Right cardiac atrium (tissue), 5 donors: ENCODE measurements at places on chromosomes 12 and 14. TPM values are rescaled to one million over a fixed set of nuclear protein-coding genes. Genes with fewer than 3 reads are reported as not detected.
A peak's percentile ranks its signal among the peaks of the same experiment; 100 is the strongest.

GRCh38 chr12:112518365-112518735, 99.6 kb downstream of the PTPN11 start:
- DNase-seq = no peak

DNA sequence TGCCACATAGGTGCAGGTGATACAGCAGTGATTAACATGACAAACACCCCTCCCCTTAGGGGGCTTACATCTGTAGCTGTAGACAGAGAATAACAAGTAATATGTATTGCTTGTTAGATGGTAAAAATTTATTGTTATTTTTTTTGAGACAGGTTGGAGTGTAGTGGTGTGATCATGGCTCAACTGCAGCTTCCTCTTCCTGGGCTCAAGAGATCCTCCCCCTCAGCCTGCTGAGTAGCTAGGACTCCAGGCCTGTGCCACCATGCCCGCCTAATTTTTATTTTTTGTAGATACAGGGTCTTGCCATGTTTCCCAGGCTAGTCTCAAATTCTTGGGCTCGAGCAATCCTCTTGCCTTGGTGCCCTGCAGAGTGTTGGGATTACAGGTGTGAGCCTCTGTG, 19.8 kb downstream of the DIP2B start:
- no peak for DNase-seq

GRCh38 chr14:71465316-71465715, 466.9 kb upstream of the RGS6 start:
- no peak for DNase-seq

DNA sequence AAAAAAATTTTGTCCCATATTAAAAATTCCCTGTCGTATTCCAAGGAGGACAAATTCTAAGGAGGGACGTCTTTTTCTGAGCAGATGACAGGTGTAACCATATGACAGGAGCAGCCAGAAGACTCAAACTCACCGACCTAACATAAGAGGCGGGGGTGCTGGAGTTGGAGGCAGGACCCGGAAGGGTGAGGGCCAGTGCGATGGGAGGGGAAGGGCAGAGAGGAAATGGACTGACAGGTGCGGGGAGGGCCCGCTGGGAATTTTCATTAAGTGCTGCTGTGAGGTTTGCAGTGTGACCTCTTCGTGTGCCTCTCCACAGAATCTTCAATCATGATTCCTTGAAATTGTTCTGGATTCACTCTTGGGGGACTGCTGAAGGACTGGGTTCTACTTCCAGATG, 189.4 kb downstream of the NTF3 start:
- no peak for DNase-seq

- no peak for DNase-seq
These were observed 1683.8 kb upstream of the SEL1L start for GRCh38 chr14:83217492-83217891.

GRCh38 chr14:23816371-23816770, 137.2 kb upstream of the DHRS4 start:
- no peak for DNase-seq

- no peak for DNase-seq
These were observed 1.3 kb downstream of the RCOR1 start for GRCh38 chr14:102593825-102594137.

DNA sequence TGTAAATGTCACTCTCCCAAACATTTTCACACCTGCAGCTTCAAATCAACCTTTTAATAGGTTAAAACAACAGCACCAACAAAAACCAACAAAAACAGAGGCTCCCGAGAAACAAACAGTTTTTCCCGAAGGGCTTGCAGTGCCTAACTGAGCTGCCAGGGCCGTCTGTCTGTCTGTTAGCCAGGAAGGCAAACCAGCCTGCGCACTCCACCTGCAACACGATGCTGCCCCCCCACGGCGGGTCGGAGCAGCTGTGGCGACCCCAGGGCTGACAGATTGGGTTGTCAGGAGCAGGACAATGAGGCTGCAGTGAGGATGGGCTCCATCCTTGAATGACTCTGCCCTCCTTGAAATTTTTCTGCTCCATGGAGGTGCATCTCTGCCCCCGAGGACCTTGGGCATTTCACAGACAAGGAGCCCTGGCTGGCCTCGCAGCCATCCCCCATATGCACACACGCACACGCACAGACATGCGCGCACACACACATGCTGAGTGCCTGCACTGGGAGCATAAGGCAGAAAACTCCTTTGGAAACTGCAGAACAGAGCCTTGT, 2.6 kb downstream of the RTL1 start:
- no peak for DNase-seq

- no peak for DNase-seq
These were observed 17.4 kb downstream of the PRKAB1 start for GRCh38 chr12:119685375-119685774.

GRCh38 chr12:90622431-90622830, 332.5 kb downstream of the CCER1 start:
- no peak for DNase-seq

- DNase-seq = no peak
These were observed 6.0 kb upstream of the SOS2 start for GRCh38 chr14:50237427-50237826.

DNA sequence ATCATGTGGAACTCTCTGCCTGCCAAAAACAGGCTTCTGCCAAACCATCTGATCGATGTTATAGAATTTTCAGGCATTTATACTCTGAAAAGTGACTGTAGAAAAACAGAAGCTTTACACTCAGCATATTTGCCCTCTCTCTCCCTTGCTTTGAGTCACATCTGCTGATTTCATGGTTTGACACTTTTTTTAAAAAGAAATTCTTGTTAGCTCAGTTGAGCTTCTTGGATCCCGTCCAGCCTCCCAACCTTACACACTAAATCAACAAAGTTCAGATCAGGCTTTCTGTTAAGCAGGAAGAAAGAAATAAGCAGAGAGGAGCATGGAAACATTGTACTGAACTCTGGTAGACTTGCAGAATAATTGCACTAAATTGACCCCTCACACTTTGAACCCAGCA, 193.6 kb upstream of the SEL1L start:
- DNase-seq = peak; percentile 14

GRCh38 chr12:10190558-10191388, 11.9 kb downstream of the TMEM52B start:
- DNase-seq = peak; percentile 72

DNA sequence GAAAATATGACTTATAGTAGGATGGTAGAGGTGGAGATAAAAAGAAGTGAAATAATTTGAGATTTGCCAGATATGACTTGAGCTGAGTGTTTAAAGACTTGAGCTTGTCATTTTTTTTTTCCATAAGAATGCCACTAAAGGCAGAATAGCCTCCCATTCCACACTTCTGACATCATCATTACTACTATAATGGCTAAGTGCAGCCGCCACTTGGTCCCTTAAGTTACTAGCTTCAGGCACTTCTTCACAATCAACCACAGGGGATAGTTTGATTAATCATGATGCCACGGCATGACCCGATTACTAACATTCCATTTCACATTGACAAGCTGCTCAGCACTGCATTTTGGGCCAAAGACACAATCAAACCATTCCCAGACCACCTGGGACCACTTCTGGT, 127.9 kb downstream of the EFCAB11 start:
- no peak for DNase-seq

- DNase-seq = no peak
These were observed 5.5 kb downstream of the NDRG2 start for GRCh38 chr14:21019366-21019765.

DNA sequence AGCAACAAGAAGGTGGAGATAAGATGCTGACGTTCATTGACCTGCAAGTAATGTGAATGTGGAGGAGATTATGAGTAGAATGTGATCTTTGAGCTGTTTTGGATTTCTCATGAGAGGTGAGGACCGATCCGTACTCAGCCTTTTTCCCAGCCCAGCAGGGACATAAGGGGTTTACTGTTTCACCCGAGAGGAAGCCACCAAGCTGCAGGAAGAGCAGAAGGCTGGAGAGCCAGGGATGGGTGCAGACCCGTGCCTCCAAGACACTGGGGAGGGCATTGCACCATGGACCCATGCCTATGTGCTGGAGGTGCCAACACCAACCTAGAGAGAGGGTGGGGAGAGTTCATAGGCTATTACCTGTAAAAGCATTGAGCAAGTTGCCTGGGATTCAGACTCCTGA, 206.0 kb upstream of the DIO3 start:
- DNase-seq = no peak

GRCh38 chr14:89849931-89850330, 104.6 kb downstream of the EFCAB11 start:
- DNase-seq = no peak

GRCh38 chr12:124094733-124095132, 121.7 kb downstream of the ZNF664 start:
- DNase-seq = no peak

DNA sequence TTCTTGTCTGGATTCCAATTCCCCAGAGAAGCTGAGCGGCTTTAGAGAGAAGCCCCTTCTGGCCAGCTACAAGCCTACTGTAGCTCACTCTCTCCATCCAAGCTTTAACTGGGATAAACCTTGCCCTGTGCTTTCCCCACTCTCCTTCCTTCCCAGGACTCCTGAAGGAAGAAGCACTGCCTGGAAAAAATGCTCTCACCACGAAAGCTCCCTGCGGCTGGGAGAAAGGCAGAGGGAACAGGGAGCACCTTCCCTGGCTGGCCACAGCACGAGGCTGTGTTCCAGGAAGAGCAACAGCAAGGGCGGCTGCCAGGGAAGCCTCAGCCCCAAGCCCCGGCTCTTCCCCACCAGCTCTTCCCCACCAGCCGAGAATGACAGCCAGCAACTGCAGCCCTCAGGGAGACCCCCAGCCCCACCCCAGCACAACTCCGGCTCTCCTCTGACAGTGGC, 40.8 kb upstream of the PNMA1 start:
- DNase-seq = peak; percentile 66

DNA sequence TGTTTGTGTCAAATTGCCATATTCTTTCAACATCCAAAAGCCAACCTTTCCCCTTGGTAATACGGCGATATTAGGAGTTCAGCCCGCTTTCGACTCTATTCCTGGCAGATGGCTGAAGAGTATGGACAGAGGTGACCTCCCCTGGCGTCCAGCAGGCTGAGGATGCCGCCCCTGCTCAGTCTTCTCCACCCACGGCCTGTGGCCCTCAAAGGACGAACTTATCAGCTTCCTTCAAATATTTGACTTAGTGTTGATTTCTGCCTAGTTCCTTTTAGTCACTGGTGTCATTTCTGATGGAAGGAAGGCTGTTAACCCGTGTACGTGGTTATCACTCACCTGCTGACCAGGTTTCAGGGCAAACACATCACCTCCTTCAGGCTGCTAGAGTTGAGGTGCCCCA, 65.0 kb downstream of the TESC start:
- no peak for DNase-seq

DNA sequence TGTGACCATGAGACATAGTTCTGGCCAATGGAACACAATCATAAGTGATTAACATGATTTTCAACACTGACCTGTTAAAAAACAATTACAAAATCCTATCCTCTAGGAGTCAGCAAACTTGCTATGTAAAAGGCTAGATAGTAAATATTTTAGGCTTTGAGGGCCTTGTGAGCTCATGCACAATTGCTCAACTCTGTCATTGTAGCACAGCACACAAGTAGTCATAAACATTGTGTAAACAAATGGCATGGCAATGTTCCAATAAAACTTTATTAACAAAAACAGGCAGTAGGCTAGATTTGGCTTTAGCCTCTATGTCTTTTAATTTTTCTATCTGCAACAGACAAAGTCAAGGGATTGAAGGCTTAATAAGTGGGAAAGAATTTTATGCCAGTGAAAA, 350.7 kb downstream of the C12orf50 start:
- no peak for DNase-seq

DNA sequence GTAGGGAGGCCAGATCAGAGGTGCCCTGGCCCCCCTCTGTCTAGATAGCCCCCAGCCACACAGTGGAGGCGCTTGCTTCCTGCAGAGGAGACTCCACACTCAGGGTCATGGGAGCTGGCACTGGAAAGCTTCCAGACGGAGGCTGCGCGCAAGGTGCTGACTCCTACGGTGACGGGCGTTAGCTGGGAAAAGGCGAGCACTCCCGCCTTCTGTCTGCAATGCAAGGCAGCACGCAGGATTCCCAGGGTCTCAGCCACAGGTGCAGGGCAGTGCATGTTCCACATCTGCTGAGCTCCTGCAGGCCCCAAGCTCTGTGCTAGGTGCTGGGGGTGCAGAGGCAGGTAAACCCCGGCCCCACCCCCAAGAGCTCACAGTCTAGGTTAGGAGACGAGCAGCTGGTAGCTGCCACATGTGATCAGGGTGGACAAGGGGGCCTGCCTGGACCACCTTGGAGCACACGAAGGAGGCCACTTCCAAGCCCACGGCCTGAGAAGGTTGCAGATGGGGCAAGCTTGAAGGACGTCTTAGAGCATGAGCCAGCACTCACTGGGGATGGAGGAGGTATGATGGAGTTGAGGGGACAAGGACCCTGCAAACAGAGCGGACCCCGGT, 310.9 kb upstream of the DIO3 start:
- no peak for DNase-seq

Gene SMIM41
- 0.61 TPM for polyA plus RNA-seq

Gene KRT79
- 0.09 TPM for polyA plus RNA-seq

Gene KRT86
- polyA plus RNA-seq = not detected

Gene GPR84
- 0.20 TPM for polyA plus RNA-seq

Gene MAPK1IP1L
- 31.4 TPM for polyA plus RNA-seq

Gene KCNH3
- 1.6 TPM for polyA plus RNA-seq

Gene ZCRB1
- polyA plus RNA-seq = 42.8 TPM

Gene SLC17A8
- 0.02 TPM for polyA plus RNA-seq
